Activated T-helper 1 cell treated with Interleukin-2 at 50 U/mL for 16 hours (primary cell): ENCODE measurements at places on chromosomes 6 and 20.

GRCh38 chr6:6611486-6611885 is 23.0 kb downstream of the LY86 start:
- DNase-seq, result no peak

DNA sequence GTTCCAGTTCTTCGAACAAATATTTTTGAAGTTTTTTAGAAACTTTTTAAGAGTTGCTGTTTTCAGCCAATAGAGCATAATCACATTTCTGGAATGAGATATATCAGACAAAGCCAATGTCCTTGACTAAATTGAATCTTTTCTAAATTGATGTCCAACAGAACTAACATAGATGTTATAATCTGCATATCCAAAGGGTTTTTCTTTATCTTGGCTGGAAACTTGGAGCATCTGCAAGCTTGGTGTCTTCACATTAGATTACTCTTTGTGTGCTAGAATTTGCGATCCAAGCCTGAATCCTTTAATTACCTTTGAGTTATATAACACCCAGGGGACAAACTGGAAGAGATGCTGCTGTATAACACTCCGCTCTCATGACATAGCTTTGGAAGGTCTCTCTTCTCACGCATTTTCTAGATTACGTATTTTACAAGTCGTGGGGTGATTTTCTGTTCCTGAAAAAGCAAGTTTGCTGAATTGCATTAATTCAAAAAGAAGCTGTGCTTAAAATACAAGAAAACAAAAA is 64.4 kb upstream of the FUCA2 start:
- DNase-seq, result no peak

GRCh38 chr6:118892355-118892991 is 1.5 kb upstream of the ASF1A start:
- no peak for DNase-seq

- DNase-seq, result no peak
Observed at GRCh38 chr20:33242319-33243100, 6.7 kb downstream of the BPIFA1 start.

DNA sequence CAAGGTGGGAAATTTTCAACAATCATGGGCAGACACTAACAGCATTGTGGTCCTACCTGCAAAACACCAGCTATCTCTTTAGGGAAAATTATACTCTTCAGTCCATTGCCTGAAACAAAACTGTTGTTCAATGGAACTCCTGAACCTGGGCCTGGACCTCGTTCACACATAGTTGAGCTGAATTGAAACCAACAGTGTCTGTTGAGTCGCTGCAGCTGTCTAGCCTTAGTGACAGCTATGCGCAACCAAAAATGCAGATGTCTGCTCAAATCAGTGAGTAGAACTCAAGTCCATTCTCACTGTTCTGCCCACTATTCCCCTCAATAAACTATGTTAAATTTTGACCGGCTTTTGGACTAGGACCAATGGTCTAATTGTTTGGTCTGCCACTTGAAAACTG is 286.2 kb downstream of the TFAP2A start:
- no peak for DNase-seq

GRCh38 chr6:63882208-63882607 is 246.6 kb downstream of the PHF3 start:
- DNase-seq, result no peak

GRCh38 chr20:55446301-55446700 is 559.0 kb downstream of the CBLN4 start:
- DNase-seq, result no peak

DNA sequence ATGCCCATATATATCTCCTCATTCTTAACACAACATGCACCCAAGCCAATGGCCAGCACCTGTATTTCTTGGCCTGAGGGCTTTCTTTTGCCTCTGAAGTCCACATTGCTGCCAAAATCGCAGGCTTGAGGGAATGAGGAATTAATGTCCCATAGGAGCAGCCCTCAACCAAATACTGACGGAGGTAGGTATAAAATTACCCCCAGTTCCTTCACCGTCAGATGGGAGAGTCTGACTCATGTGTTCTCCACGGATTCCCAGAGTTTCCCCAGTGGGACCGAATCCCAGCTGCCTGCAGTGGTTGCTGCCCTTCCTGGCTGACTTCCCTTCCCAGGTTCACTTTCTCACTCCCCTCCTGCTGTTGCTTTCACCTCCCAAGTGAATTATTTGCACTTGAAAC is 602.2 kb upstream of the NOX3 start:
- DNase-seq, result no peak
